ENCODE measurements at places on chromosomes 7 and 10.

DNA sequence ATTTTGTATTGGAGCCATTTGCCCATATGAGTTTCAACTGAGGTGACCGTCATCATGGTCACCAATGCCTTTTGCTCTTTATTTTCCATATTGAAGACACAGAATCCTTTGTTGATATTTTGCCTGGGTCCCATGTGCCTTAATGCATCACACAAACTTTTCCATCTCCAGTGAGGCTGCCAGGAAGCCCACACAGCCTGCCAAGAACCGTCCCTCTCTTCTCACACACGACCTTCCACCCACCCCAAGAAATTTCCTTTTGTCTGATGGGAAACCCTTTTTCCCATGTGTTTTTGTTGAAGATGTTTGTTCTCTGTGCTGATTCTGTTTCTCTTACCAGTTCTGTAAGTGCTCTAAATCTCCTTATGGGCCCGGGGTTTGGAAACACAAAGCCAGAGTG is 168.9 kb downstream of the CSTF2T start:
- no peak for DNase-seq

DNA sequence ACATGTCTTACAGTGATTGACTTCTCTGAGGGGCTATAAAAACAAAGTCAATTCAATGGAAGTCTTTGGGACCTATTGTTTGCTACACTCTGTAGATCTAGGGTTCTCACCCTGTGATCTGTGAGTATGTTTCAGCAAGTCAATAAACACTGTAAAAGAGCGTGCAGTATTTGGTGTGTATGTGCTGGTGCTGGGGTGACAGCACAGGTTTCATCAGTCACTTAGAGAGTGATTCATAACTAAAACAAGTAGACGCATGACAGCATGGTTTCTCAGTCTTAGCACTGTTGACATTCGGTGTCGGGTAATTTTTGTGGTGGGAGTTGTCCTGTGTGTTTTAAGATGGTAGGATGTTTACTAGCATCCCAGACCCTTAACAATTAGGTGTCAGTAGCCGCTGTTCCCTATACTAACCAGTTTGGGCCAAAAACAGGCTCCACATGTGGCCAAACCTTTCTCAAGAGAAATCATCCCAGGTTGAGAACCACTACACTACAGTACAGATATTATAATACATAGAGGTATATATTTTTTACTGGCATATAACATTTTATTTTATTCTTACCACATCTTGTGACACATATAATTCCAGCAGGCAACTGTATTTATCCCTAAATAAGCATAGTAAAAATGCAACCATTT is 411.8 kb downstream of the ARL4A start:
- no peak for DNase-seq

GRCh38 chr7:16084370-16084769 is 337.0 kb downstream of the CRPPA start:
- DNase-seq = no peak

GRCh38 chr7:38186593-38187314 is 8.7 kb downstream of the STARD3NL start:
- no peak for DNase-seq

- no peak for DNase-seq
Measured at GRCh38 chr7:134452991-134453473, 5.9 kb downstream of the AKR1B1 start.
